Right lung (tissue), 10 donors: ENCODE measurements at places on chromosomes 5 and 9. TPM values are rescaled to one million over a fixed set of nuclear protein-coding genes. Genes with fewer than 3 reads are reported as not detected.

DNA sequence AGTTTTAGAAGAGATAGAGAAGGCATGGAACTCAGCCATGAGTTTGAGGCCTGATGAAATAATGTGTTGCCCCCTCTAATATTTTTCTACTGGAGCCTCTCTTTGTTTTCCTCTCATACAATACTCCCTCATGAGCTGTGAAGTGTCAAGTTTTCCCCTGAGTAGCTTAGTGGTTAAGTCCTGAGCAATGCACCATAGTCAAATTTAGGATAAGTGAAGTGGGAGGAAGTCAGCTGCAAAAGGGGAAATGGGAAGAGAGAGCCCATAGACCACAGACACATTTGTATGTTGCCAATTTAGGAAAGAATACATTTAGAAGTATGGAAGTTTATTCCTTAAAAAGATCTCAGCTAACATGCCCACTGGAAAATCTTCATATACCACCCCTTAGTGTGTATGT lies 171.5 kb upstream of the NREP start:
- DNase-seq = no peak

DNA sequence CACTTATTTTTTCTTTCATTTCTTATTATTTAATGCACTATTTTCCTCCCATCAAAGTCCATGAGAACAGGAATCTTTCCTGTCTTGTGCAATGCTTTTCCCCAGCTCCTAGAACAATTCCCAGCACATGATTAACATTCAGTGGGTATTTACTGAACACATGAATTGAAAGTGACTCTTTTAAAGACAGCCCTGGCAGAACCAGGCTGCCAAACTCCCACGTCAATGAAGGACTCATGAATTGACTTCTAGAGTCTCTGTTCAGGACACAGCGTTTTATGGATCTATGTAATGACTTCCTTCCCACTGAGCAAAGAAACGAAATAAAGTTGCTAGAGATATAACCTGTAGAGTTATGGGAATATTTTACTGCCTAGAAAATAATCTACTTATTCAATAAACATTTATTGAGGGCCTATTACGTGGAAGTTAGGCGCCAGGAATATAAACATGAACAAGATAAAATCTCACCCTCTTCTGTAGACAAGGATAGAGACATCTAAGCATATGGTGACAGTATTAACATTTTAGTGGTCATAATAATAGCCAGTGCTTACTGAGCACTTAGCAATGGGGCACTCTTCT lies 485.9 kb upstream of the KLF4 start:
- no peak for DNase-seq

- no peak for DNase-seq
Measured at GRCh38 chr5:136703706-136704105, 338.4 kb upstream of the TRPC7 start.

DNA sequence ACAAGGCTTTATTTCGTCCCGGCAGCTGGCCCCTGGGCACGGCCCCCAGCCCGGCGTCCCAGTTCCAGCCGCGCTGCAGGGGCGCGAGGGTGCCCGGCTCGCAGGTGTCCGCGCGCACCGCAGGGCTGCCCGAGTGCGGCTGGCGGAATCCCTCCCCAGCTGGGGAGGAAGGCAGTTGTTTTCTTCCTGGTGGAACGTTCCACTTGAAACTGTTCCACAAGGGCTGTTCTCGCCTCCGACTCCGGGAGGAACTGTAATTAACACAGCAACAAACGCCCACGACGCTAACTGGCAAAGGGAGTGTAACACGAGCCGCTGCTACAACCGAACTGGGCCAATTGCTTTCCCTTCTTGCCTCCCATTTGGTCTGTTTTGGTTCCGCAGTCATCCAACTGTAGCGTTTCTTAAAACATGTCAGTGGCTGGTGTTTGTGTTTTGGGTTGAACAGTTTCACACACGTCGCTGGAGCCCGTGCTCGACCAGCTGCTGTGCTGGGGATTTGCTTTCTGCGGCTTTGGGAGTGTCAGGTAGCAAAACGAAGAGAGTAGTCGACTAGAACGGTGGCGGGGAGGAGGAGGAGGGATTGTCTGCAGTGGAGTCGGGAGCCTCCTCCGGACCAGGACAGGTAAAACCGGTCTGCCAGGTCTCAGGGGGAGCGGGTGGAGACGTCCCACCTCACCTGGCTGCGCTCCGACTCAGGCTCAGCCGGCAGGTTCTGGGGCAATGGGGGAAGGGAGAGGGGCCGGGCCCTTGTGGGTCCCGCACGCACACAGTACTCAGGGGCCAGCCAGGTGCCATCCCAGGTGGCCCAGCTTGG lies 131.6 kb upstream of the NIPBL start:
- peak; percentile 70 for DNase-seq

GRCh38 chr5:95862671-95863382 lies 40.3 kb upstream of the GLRX start:
- DNase-seq = no peak

DNA sequence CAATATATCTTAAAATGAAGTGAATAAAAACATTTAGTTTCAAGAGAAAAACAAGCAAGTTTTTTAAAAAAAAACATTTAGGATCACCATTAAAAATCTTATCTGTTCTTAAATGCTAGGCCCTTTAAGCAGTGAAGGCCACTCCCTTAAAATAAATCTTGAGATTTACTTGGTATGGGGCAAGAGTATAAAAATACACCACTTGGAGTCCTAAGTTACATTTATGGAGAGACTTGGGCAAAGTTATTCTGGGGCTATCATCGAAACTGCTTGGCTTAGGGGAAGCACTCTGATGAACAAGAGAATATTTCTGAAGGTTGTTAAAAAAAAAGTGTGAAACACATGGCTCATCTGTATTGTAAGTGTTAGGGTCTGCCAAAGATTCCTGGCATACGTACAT lies 97.4 kb downstream of the NR3C1 start:
- DNase-seq = no peak

- no peak for DNase-seq
Measured at GRCh38 chr9:132006677-132007370, 72.8 kb downstream of the MED27 start.

- no peak for DNase-seq
Measured at GRCh38 chr5:10832421-10832820, 71.4 kb upstream of the DAP start.

DNA sequence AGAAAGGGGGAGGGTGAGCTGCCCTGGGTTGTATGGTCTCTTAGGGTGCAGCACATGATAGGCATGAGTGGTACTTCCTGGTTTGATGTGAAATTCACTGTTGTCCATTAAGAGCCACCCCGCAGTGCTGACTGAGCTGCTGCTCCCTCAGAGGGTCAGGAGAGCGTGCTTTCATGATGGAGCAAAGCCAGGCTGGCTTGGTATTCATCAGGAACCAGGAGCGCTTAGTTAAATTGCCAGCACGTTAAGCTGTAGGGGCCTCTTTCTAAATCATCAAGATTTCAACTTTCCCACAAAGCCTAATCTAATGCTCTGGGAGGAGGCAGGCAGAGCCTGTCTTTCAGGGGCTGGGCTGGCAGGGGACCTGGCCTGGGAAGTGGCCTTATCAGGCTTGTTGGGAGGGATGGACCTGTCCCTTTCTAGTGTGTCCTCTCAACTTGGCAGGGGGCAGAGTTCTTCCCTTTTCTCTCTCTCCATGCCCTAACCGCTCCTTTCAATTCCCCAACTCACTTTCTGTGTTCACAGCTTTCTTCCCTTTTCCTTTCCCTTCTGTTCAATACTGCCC lies 7.9 kb downstream of the CYSTM1 start:
- no peak for DNase-seq

The GHR gene
- 21.2 TPM for polyA plus RNA-seq

GRCh38 chr9:76218886-76219445 lies 175.3 kb downstream of the RFK start:
- DNase-seq = no peak

The MAMDC4 gene
- 4.5 TPM for polyA plus RNA-seq

- DNase-seq = no peak
Measured at GRCh38 chr5:57780306-57780960, 297.8 kb upstream of the ACTBL2 start.

DNA sequence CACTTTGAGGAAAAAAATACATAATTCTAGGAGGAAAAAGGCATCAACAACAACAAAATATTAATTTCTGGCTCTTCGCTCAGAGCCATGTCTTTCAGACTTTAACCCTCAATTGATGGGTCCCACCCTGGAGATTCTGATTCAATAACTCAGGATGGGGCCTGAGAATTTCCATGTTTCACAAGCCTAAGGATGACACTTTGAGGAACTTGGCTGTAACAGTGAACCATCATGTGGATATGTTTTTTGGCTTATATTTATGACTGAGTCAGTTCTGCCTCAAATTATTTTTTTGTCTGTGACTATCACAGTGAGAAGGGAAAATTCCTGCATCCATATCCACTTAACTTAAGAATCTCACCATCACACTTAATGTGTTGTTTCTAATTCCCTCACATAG lies 504.6 kb downstream of the RASEF start:
- DNase-seq = no peak

The CDKN2A gene
- polyA plus RNA-seq = 0.23 TPM

The IL4 gene
- polyA plus RNA-seq = 0.35 TPM

The SLC36A2 gene
- polyA plus RNA-seq = not detected

The MAN2A1 gene
- 31.7 TPM for polyA plus RNA-seq

The GRXCR2 gene
- polyA plus RNA-seq = not detected

- no peak for DNase-seq
Measured at GRCh38 chr9:100213730-100214477, 114.9 kb downstream of the INVS start.

DNA sequence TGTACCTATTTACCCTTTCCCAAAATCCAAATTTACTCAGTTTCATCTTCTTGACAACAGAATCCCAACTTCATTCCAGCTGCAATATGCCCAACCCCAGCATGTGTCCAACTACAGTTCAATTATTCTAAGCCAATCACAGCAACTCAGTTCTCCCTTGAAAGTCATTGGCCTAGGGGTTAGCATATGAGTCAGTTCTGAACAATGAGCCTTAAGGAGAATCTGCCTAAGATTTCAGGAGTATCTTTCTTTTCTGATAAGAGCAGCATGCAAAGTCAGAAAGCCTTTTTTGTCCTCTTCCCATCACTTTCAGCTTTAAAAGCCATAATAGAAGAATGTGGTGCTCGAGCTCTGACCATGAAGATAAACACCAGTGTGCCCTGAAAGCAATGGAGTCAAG lies 44.4 kb upstream of the RASGRF2 start:
- no peak for DNase-seq

DNA sequence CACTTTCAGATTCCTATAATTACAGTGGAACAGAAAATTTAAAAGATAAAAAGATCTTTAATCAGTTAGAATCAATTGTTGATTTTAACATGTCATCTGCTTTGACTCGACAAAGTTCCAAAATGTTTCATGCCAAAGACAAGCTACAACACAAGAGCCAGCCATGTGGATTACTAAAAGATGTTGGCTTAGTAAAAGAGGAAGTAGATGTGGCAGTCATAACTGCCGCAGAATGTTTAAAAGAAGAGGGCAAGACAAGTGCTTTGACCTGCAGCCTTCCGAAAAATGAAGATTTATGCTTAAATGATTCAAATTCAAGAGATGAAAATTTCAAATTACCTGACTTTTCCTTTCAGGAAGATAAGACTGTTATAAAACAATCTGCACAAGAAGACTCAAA lies 29.5 kb downstream of the ZFYVE16 start:
- DNase-seq = no peak

- DNase-seq = no peak
Measured at GRCh38 chr9:115042781-115043509, 75.0 kb downstream of the TNC start.
